SJCRH30 (cell line): ENCODE measurements at places on chromosomes 5 and 9.

- H3K36me3 ChIP-seq, result no peaks in the 10 kb centered on the region
- DNase-seq, result no peak
- no peak overlapping the region for H3K27ac ChIP-seq
- no peak overlapping the region for H3K4me3 ChIP-seq
- no peaks in the 10 kb centered on the region for H3K4me1 ChIP-seq
Measured at GRCh38 chr5:142568283-142568995, 117.5 kb downstream of the FGF1 start.

DNA sequence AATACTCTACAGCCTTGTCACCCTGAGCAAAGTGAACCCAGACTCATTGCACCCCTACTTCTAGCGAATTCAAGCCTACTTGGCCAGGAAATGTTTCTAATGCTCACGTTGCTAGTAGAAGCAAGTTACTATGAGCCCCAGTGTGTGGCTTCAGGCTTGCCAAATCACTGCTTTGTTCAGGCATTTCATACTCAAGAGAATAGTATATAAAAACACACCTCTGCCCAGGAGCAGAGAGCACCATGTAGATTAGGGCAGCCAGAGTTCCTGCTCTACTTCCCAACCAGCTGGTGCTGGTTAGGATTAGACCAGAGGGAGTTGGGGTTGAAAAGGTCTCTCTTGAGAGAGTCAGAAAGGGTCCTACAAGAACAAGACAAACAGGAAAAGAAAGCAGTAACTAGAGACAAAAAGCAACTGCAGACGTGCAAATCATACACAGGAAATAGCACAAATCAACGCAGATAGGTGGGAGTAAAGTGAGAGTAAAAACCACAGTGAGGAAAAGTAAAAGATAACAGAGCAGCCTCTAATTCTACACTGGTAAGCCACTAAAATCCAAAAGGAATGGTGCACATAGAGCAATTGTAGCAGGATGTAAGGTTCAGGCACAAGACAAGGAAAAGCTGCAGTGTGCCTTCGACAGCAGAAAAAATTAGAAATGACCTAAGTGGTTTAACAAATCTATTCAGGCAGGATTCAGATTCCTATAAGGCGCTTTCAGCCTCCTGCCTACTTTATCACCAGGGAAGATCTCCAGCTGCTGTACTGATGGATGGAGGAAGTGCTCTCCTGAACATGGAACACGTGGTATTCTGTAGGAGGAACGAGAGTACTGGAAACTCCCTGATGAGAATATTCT, 49.6 kb upstream of the KIF2A start:
- DNase-seq, result no peak
- H3K27me3 ChIP-seq, result 0 out of 2 replicates have a peak, but pooled peaks cover 6% of the 10 kb centered on the region
- no peak overlapping the region for H3K27ac ChIP-seq
- peaks cover 7% of the 10 kb centered on the region for H3K4me1 ChIP-seq

DNA sequence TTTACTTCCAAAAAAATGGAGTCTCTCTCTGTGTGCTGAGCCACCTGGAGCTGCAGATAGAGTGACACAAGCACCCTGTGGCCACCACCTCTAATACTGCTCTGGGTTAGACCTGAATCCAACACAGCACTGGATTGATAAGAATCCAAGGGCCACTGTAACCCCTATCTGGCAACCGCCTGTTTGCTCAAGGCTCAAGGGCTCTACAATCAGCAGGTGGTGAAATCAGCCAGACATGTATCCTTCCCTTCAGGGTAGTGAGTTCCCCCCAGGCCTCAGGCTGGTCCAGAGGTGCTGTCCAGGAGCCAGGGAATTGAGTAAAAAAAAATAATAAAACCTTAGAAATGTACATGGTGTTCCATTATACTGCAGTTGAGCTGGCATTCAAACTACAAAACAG, 509.0 kb downstream of the KIF4B start:
- no peak overlapping the region for H3K4me3 ChIP-seq
- H3K4me1 ChIP-seq, result no peaks in the 10 kb centered on the region
- H3K27ac ChIP-seq, result no peak overlapping the region
- DNase-seq, result no peak
- H3K36me3 ChIP-seq, result no peaks in the 10 kb centered on the region

GRCh38 chr9:75039009-75039408, 10.9 kb upstream of the CARNMT1 start:
- H3K36me3 ChIP-seq, result no peaks in the 10 kb centered on the region
- H3K27me3 ChIP-seq, result 0 out of 2 replicates have a peak, but pooled peaks cover 2% of the 10 kb centered on the region
- no peak overlapping the region for H3K27ac ChIP-seq
- no peak for DNase-seq
- no peaks in the 10 kb centered on the region for H3K4me1 ChIP-seq

DNA sequence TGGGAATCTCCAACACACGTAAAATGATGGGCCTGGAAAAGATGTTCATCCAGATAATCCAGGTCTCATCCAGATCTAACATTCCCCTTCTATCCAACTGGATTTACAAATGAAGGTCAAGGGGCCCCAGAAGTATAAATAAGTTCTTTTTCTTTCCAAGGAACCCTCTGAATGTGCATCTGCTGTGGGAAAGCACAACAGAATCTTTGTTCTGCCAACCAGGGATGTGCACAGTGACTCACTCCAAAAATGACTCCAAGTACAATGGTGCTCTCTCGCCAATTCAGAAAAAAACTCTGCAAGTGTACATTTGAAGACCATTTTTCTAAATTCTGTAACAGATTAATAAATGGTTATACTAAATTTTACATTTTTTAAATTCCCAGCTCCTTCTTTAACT, 12.4 kb downstream of the RAPGEF6 start:
- H3K4me3 ChIP-seq, result no peak overlapping the region
- H3K36me3 ChIP-seq, result peaks cover 3% of the 10 kb centered on the region
- peaks cover 11% of the 10 kb centered on the region for H3K4me1 ChIP-seq

DNA sequence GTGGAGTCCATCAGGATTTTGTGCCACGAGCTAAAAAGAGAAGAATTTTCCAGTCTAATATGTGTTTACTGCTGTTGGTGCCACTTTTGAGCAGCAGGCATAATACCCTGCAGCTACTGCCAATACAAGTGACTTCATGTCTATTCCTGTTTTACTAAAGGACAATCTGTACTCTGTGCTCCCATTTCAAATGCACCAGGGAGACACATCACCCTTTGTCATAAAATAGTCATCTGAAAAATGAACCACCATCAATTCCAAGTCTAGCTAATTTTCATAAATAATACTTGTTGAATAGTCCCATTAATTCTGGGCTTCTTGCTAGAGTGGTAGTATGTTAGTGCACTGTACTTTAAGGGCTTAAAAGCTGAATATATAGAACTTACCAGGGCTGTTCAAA, 8.9 kb upstream of the PKD2L2 start:
- peaks cover 10% of the 10 kb centered on the region; the same call in 1 of the 2 replicates for H3K27me3 ChIP-seq
- H3K4me3 ChIP-seq, result no peak overlapping the region
- H3K4me1 ChIP-seq, result no peaks in the 10 kb centered on the region
- no peaks in the 10 kb centered on the region for H3K36me3 ChIP-seq
- DNase-seq, result no peak

DNA sequence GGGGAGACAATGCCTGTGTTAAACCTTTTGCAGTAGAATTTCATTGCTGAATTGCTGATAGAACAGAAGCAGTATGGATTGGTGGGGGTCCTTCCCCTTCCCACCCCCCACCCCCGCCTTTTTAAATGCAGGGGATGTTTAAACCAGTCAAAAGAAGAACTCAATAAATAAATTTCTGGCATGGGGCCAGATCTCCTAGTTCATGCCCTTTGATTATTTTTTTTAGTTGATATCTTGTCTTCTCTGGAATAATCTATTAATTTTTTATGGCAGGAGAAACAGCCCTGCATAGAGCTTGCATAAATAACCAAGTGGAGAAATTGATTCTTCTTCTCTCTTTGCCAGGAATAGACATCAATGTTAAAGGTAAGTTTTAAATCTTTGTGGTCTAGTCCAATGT, 72.8 kb downstream of the SLF1 start:
- no peak overlapping the region for H3K4me3 ChIP-seq
- H3K27me3 ChIP-seq, result no peaks in the 10 kb centered on the region
- no peaks in the 10 kb centered on the region for H3K4me1 ChIP-seq
- H3K27ac ChIP-seq, result no peak overlapping the region
- DNase-seq, result no peak

DNA sequence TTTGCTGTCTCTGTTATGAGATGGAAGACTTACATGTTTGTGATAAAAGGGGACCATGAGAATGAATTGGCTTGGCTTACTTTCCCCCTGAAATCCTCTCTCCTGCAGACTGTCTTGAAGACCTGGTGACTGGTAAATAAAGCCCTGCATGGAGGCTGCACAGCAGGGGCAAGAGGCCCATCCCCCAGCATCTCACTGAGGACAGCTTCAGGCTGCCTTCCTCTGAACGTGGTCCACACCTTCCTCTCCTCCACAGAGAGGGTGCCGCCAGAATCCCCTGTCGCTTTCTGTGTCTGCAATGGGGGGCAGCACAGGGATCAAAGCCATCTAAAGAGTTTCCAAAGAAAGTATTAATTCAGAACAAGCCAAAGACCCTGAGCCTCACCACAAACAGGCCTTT, 94.6 kb downstream of the SYK start:
- H3K27me3 ChIP-seq, result peaks cover 2% of the 10 kb centered on the region; the same call in 1 of the 2 replicates
- H3K36me3 ChIP-seq, result no peaks in the 10 kb centered on the region
- H3K4me3 ChIP-seq, result no peak overlapping the region

DNA sequence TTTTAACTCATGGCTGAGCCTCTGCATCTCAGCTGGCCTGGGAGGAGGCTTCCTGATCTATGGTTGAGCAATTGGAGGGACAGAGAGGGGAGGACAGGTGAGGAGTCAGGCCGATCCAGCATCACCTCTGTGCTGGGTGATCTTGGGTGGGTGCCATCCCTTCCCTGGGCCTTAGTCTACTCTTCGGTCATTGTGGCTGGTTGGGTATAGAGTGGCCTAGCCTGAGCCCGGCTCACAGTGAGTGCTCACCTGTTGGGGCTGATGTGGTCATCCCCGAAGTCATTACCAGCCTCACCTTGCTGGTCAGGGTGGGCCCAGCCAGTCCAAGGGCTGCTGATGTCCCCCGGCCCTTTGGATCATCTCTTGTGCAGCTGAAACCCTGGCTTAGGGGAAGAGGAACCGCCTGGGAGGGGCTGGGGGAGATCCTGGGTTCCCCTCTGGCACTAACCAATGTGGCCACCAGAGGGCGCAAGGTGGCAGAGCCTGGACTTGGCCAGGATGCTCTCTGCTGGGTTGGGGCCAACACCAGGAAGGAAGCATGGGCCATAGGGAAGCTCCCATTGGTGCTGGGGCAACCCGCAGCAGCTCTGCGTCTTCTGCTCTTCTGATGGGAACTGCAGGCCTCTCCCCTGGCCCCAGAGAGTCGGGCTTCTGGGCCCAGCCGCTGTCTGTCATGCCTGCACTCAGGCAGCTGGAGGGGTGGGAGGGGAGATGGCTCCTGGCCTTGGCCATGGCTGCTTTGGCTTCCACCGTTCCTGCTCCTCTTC, 17.3 kb upstream of the ODF2 start:
- DNase-seq, result peak; percentile 93
- no peak overlapping the region for H3K4me3 ChIP-seq
- no peaks in the 10 kb centered on the region for H3K27me3 ChIP-seq
- peaks cover 6% of the 10 kb centered on the region for H3K4me1 ChIP-seq
- no peaks in the 10 kb centered on the region for H3K36me3 ChIP-seq

GRCh38 chr9:87156247-87156646, 208.9 kb upstream of the GAS1 start:
- H3K27me3 ChIP-seq, result no peaks in the 10 kb centered on the region
- H3K36me3 ChIP-seq, result no peaks in the 10 kb centered on the region
- peaks cover 25% of the 10 kb centered on the region for H3K4me1 ChIP-seq
- DNase-seq, result no peak
- H3K27ac ChIP-seq, result no peak overlapping the region
- no peak overlapping the region for H3K4me3 ChIP-seq

DNA sequence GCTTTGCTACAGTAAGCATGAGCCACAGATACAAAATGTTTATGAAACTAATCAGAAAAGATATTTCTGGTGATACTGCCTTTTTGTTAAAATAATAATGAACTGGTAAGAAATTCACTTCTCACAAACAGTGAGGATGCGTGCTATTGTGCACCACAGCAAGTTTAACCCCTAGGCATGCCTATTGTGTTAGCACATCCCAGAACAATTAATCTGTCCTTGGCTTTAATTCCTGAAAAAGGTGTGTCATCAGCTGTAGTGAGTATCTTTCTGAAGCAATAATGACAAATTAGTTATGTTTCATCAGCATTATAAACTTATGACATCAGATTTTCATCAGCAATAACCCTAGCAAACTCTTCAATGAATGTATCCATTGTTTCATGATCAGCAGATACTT, 1307.2 kb downstream of the EFNA5 start:
- no peaks in the 10 kb centered on the region; the same call in 1 of the 2 replicates for H3K4me1 ChIP-seq
- no peak overlapping the region for H3K27ac ChIP-seq
- no peaks in the 10 kb centered on the region for H3K36me3 ChIP-seq
- H3K4me3 ChIP-seq, result no peak overlapping the region

- H3K4me3 ChIP-seq, result no peak overlapping the region
- peaks cover 69% of the 10 kb centered on the region for H3K36me3 ChIP-seq
- DNase-seq, result no peak
- H3K27me3 ChIP-seq, result no peaks in the 10 kb centered on the region
Measured at GRCh38 chr9:120438111-120438510, 141.9 kb downstream of the CDK5RAP2 start.

GRCh38 chr9:117249799-117250198, 165.1 kb downstream of the ASTN2 start:
- H3K36me3 ChIP-seq, result no peaks in the 10 kb centered on the region
- H3K4me3 ChIP-seq, result no peak overlapping the region
- no peak for DNase-seq
- no peaks in the 10 kb centered on the region for H3K27me3 ChIP-seq
- H3K27ac ChIP-seq, result no peak overlapping the region

GRCh38 chr9:2119566-2119965, 104.4 kb downstream of the SMARCA2 start:
- H3K4me3 ChIP-seq, result no peak overlapping the region
- H3K27me3 ChIP-seq, result no peaks in the 10 kb centered on the region
- peaks cover 6% of the 10 kb centered on the region; the same call in 1 of the 2 replicates for H3K4me1 ChIP-seq
- H3K36me3 ChIP-seq, result peaks cover 13% of the 10 kb centered on the region

- H3K27ac ChIP-seq, result no peak overlapping the region
- no peaks in the 10 kb centered on the region for H3K27me3 ChIP-seq
- H3K36me3 ChIP-seq, result no peaks in the 10 kb centered on the region
- H3K4me3 ChIP-seq, result no peak overlapping the region
- peak; percentile 26 for DNase-seq
Measured at GRCh38 chr5:137206030-137206715, 293.0 kb downstream of the SPOCK1 start.

DNA sequence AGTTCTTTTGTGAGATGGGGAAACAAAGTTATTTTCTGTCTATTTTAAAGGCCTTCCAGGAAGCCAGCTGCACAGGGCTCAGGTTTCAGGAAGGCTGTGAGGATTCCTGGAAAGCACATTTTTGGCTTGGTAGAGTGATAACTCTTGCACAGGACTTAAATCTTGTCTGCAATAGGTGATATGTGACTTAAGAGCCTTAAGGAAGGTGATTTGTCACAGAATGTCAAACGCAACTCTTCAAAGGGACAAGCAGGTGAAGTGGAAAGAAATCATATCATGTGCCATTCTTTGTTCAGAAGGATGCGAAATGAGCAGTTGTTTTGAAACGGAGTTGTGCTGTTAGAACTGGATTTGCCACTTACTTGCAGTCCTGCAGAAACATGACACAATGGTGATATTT, 459.3 kb downstream of the MAT2B start:
- H3K4me1 ChIP-seq, result peaks cover 15% of the 10 kb centered on the region
- H3K27me3 ChIP-seq, result no peaks in the 10 kb centered on the region
- peak; percentile 53 for DNase-seq
- H3K36me3 ChIP-seq, result no peaks in the 10 kb centered on the region
- H3K4me3 ChIP-seq, result no peak overlapping the region
